ENCODE measurements at places on chromosomes 4 and X.
A peak's percentile ranks its signal among the peaks of the same experiment; 100 is the strongest.

- DNase-seq = no peak
Observed at GRCh38 chr4:74174941-74175340, 17.0 kb downstream of the MTHFD2L start.

GRCh38 chr4:177332119-177332518, 22.4 kb downstream of the NEIL3 start:
- DNase-seq = no peak

GRCh38 chr4:10045481-10045880, 24.2 kb upstream of the SLC2A9 start:
- DNase-seq = peak; percentile 95

DNA sequence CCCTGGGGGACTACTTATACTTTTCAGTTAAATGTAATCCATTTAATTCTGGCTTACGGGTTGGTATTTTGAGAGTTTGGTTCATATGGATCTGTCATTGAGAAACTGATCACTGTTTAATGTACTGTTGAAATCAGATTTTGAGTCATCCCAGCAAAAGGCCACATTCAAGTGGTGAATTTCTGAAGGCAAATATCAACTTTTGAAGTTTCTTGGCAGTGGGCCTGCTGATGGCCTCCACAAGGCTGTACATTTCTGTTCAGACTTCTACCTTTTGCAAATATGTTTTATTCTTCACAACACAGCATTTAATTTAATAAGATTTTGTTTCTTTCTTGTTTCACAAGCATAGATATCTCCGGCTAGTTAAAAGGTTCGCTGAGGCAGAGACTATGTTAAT, 138.7 kb downstream of the PDGFC start:
- peak; percentile 18 for DNase-seq

- no peak for DNase-seq
Observed at GRCh38 chrX:127908384-127908783, 143.8 kb downstream of the ACTRT1 start.
